ENCODE measurements at places on chromosomes 11 and 22.
A peak's percentile ranks its signal among the peaks of the same experiment; 100 is the strongest.

DNA sequence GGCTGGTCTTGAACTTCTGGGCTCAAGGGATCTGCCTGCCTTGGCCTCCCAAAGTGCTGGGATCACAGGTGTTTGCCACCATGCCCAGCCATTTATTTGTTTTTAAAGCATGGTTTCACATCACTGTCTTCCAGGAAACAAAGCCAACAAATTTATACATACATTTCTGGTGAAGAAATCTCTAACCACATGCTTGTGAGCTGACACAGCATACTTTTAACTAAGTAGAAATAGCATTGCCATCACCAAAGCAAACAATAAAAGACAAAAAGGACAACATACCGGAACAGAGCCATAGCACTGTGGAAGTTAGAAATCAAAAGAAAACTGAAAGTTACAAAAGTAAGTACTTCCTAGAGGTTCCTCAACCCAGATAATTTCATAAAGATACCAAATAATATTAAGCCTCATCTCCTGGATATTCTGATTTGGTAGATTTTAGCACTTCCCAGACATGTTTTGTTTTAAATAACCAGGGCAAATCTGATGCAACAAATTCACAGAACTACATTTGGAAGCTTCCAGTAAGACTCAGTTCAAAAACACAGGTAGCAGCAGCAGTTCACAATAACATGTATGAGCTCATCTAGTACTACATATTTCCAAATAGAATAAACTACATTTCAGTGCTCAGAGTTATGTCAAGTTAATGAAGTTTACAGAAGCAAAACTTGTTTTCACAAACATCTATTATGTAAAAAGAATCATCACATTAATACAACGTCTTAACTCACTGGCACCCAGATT lies 70.6 kb downstream of the RRAS2 start:
- DNase-seq: no peak

GRCh38 chr11:113014262-113015097 lies 53.3 kb downstream of the NCAM1 start:
- DNase-seq: peak; percentile 99

DNA sequence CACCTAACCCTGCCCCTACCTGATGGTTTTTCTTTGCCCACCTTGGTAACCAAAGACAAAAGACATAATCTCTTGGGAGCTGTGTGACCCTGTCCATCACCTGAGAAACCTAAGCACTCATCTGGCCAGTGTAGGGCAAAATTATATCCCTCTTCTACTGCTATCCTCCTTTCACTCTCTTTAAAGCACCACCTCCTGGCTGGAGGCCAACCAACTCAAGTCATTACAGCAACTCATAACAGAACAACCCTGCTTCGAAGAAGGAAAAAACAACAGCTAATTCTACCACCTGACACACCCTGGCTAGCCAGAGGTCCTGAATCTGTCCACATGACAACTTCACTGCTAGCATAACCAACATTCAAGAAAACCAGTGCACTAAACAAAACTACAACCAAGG lies 45.5 kb downstream of the GAS2 start:
- DNase-seq: peak; percentile 17

- no peak for DNase-seq
These were observed 7.3 kb upstream of the SGSM3 start for GRCh38 chr22:40363059-40363458.

- peak; percentile 18 for DNase-seq
These were observed 213.2 kb downstream of the LUZP2 start for GRCh38 chr11:24709928-24710565.

DNA sequence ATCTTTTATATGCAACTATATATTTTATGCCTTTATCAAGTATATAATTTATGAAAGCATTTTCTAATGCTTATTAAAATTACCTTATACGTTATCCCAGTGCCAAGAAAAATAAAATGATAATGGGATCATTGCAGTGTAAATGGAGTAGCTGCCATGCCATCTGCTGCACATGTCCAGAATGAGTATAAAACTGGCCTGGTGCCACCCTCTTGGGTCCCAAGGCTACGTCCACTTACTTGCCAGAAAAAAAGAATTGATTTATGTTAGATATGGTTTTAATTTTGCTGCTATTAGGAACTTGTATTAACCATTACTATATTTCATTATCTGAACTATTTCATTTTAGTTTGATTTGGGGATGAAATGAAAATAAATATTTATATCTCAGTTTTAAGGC lies 1127.1 kb upstream of the CNTN5 start:
- no peak for DNase-seq

DNA sequence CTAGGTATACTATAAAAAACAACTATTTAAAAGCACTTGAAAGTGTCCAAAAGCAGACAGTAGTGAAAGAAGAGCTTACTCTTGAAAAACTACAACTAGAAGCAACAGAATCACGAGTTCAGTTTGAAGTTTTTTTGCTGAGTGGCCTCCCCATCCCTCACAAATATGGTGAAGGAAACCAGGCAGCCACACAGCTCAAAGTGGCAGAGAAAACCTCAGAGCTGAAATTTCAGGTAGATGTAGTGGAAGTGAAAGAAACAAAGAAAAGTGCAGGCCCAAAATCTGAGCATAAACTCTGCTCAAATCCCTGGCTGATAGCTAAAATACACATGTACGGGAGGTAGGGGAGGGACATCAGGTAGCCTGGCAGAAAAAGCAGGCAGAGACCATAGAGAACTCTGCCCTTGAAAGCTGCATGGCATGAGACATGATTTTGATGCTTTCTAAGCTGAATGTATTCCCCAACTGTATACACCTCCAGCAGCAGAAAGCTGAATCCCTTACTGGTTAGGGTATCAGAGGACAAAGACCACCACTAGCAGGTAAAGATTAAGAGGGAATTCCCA lies 12.1 kb downstream of the BTBD10 start:
- no peak for DNase-seq

DNA sequence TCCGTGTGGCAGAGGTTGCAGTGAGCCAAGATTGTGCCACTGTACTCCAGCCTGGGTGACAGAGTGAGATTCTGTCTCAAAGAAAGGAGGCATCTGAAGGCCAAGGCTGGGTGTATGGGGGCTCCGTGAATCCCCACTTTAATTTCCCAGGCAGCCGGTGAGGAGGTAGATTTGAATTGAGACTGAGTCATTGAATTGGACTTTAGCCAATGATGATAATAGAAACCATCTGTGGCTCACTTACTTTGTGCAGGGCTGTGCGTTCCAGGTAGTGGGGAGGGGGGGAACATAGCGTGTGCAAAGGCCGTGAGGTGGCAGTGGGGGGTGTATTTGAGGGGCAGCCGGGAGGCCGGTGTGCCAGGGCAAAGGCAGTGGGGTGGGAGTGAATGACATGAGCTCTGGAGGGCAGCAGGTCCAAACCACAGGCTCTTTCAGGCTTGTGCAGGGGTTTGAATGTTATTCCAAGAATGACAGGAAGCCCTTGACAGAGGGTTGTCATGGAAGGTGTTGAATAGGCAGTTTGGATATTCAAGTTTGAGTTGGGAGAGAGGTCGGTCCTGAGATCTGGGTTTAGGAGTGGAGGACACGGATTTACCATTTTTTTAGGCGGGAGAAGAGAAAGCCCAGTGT lies 6.1 kb downstream of the ARHGAP8 start:
- DNase-seq: no peak

GRCh38 chr11:4881860-4882500 lies at the start of gene OR51T1:
Gene OR51T1 (plus strand): TSS chr11:4881900. CDS start chr11:4881900, 0 bp downstream.
- no peak for DNase-seq

GRCh38 chr11:67345247-67345919 lies 8.0 kb downstream of the POLD4 start:
- no peak for DNase-seq
